NCI-H2227 treated with DMSO at 0.1 percent for 48 hours (cell line): ENCODE measurements at places on chromosomes 13 and 19.

- no peak for DNase-seq
Measured at GRCh38 chr13:33953781-33954180, 135.8 kb downstream of the RFC3 start.

DNA sequence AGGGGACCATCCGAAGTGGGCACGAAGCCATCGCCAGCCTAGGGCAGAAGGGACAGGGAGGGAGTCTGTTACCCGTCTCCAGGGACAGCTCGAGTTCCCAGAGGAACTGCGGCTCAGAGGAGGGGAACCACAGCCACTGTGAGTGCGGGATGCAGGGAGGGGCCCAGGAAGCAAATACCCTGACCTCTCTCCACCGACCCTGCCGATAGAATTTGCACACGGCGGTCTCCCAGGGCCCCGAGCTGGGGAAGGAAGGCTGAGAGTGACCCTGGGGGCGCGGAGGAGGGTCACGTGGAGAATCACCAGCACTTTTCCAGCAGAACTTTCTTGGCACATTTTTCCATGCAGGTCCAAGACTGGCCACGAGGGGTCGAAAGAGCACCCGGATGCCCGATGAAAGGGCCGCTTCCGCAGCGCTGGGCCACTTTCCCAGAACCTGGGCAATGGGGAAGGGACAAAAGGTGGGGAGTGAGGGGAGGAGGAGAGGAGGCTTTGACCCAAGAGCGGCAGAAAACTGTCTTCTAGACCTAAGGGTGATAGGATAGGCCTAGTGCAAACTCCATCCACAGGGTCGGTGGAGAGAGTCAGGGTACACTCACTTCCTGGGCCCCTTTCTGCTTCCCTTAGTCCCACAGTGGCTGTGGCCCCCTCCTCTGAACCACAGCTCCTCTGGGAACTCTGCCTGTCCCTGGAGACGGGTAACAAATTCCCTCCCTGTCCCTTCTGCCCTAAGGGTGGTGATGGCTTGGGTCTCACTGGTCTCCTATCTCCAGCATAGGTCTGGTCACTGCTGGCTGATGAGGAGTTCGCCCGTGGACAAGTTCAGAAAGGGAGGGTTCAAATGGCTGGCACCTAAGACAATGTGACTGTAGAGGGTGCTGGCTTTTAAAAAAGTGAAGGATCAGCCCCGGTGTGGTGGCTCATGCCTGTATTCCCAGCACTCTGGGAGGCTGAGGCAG lies 5.3 kb upstream of the GPR4 start:
- DNase-seq, result peak; percentile 9

DNA sequence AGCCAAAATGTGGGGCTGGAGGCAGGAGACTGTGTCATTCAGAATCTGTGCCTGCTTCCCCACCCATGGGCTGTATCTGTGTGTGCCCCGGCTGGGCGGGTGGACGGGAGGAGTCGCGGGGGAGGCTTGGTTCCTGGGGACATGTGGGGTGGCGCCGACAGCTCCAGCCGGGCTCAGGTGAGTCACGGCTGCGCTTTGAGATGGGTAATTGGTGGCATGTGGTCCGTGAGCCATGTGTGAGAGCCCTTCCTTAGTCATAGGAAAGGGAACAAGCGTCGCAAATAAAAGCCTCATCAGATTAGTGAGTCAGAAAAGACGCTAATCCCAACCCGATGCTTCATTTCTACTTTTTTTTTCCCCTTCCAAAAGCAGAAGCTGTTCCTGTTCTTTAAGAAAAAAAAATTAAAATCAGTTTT lies 118.6 kb upstream of the ZNF536 start:
- DNase-seq, result no peak

DNA sequence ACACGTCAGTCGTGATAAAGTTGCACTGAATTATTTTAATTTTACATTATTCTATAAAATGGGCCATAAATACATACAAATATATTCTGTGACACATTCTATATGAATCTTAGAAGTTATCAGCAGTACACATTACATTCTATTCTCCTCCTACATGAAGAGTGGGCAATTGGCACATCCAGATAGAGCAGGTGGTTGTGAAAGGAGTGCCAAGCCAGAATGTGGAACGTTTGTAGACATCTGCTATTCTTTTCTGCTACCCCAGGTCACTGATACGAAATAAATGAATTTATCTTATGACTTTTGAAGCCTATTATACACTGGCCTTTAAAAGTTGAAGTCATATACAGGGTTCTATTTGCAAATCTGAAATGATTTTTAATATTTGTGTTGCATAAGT lies 373.2 kb downstream of the PCDH17 start:
- DNase-seq, result no peak

DNA sequence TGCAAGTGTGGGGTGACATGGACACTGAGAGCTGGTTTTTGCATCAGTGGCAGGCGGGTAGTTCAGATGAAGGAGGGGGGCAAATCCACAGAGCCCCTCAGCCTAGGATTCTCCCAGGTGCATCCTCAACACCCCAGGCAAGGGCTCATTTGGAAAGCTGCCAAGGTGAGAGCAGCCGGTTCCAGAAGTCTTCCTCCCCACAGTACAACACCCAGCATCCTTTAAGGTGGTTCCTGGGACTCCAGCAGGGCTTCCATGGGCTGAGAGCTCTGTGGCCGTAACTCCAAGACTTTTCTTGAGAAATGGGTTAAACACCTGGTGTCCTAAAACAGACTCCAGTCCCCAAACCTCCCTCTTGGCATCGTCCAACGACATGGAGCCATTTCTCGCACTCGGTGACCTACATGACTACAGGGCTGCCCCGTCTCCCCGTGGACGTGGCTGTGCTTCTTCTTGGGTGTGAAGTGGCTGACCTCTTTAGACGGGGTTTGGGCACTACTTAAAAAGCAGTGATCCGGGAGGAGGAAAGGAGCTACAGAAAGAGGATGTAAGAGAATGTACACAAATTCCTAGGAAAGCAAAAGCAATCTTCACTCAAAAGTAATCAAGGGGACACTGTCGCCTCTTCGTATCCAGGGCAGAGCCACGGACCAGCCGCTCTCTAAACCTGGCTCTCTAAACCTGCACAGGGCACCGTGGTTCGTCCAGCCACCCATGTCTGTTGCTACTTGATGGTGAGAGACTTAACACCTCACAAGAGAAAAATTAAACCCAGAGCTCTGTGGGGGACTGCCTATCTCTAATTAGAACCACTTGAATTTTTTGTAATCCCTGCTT lies 25.5 kb downstream of the RANBP3 start:
- DNase-seq, result no peak

GRCh38 chr13:106714271-106714982 lies 146.5 kb upstream of the ARGLU1 start:
- DNase-seq, result no peak

DNA sequence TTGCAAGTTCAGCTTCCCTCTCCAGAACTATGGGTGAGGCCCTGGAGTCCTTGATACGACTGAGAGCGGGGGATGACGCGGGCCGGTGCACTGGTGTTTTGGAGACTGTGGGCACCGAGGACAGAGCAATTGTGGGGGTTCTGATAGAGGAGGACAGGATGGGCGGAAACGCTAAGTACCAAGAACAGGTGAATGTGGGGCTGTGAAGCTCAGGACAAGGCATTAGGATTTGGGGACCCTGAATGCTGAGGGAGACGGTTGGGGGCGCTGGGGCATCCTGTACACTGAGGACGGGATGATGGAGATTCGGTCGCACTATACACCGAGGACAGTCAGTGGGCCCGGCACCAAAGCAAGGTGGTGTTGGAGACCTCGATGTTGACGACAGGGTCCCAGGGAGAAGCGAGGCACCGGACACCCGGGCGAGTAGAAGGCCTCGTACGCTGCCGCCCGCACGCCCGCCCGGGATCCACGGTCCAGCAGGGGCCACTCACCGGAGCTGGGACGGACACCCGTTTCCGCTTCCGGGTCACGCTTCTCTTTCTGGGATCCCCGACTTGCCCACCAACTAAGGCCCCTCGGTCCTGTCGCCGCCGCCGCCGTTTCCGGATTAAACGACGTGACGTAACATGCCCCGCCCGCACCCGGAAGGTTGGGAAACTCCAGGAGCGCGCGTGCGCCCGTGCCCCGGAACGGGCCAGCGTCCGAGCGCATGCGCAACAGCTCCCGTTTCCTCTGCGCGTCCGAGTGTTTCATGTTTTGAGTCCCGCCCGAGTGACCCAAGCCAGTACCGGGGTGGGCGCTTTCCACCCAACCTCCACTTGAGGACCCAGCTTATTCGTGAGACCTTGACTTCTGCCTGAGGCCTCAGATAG lies at the start of gene CHMP2A:
Gene CHMP2A, minus strand, starts transcription at position 612 of the 875 bp plus-strand sequence. CDS start 893 bp downstream, outside the sequence.
- no peak for DNase-seq

- no peak for DNase-seq
Measured at GRCh38 chr19:2247433-2248101, 1.6 kb upstream of the AMH start.

GRCh38 chr19:15315101-15315500 lies 17.2 kb downstream of the BRD4 start:
- DNase-seq, result no peak

DNA sequence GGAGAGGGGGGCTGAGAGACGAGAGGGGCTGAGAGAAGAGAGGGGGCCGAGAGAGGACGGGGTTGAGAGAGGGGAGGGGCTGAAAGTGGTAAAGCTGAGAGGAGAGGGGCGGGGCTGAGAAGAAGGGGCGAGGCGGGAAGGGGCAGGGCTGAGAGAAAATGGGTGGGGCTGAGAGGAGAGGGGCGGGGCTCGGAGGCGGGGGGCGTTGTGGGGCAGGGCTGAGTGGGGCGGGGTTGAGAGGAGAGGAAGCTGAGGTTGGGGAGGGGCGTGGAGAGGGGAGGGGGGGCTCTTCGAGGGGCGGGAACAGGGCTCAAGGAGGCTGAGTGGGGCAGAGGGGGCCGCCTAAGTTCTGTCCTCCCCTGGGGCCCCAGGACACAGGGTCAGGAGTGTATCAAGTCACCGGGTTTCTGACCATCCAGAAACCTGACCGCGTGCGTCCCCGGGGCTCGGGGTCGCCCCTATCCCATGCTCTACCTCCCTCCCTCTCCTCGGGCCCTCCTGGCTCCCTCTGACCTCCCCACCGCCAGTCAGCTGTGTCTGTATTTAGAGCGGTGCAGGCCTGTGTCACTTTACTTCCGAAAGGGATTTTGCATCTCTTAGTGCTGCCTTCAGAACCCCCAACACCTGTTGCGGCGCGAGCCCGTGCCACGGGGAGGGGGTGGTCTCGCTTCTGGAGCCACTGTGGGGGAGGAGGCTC lies 38.6 kb upstream of the SEMA6B start:
- peak; percentile 29 for DNase-seq

- no peak for DNase-seq
Measured at GRCh38 chr13:94800423-94800822, 88.1 kb upstream of the SOX21 start.

DNA sequence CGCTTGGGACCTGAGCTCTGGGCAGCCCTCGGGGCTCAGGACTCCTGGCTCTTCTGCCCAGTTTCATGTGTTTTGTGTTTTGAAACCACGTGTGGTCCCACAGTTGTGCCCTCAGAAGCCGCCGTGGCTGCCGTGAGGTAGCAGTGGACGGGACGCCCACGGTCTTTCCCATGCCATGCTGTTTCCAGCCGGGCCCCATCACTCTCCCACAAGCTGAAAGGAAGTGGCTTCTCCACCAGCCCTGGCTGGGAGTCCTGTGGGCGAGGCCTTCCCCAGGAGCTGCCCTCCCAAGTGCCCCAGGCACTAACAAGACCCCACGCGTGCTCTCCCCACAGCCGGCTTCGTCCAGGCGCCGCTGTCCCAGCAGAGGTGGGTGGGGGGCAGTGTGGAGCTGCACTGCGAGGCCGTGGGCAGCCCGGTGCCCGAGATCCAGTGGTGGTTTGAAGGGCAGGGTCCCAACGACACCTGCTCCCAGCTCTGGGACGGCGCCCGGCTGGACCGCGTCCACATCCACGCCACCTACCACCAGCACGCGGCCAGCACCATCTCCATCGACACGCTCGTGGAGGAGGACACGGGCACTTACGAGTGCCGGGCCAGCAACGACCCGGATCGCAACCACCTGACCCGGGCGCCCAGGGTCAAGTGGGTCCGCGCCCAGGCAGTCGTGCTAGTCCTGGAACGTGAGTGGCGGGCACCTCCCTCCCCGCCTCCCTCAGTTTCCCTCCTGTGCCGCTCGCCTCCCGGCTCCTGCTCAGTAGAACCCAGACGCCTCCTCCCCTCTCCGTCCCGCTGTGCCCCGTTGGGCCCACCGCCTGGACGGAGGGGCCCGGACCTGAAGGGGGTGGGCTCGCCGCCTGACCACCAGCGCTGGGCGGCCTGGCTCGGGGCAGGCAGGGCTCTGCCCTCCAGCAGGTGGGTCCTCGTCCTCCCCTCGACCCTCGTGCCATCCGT lies 5.3 kb downstream of the BSG start:
- DNase-seq, result no peak

DNA sequence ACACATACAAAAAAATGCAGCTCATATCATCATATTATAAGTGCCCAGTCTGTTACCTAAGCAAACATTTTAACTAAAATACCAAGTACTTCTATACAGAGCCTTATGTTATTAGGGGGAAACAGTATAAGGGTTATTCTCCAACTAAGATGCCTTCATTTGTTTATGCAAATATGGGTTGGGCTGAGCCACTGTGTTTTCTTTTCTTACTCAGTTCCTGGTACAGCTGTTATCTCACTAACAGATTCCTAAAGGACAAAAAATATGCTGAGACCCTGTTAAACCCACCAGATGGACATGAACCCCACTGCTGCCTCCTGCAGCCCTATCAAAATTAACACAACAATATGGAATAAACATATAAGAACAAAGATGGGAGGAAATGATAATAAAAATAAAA lies 34.5 kb upstream of the SMAD9 start:
- DNase-seq, result no peak

DNA sequence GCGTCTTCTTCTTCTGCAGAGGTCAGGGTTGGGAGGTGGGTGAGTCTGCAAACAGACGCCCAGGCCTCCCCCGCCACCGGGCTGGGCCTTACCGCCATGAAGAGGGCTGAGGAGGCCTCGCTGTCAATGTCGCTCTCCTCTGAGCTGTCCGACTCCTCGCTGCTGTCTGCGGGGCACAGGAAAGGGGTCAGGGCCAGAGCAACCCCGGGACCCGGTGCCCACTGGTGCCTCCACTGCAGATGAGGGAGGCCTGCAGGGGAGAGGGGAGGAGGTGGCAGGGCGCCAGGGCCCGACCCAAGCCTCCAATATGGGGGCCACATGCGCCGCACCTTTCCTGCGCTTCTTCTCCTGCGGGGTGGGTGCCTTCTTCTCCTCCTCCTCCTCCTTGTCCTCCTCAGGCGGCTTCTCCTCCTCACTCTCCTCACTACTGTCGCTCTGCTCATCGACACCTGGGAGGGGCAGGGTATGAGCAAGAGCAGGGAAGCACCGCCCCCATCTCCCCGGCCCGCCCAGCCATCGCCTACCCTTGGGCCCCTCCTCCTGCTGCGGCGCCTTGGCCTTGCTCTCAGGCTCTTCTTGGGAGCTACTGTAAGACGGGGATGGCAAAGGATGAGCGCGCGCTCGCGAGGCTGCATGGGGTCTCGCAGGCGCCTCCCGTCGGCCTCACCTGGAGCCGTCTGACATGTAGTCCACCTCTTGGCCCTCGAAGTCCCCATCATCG lies 5.5 kb upstream of the PSPN start:
- DNase-seq, result no peak

GRCh38 chr13:95437561-95437960 lies 115.0 kb upstream of the CLDN10 start:
- DNase-seq, result no peak

- no peak for DNase-seq
Measured at GRCh38 chr19:14826006-14826405, 9.0 kb downstream of the OR7A5 start.
